WTC11 (cell line): ENCODE measurements at places on chromosomes 11 and 22. TPM values are rescaled to one million over a fixed set of nuclear protein-coding genes. Genes with fewer than 3 reads are reported as not detected.

Gene PITPNB
- total RNA-seq = 70.7 to 76.2 TPM (median 71.7 TPM) in 3 replicates

- peak; percentile 61 for DNase-seq
These were observed 10.6 kb upstream of the AIFM3 start for GRCh38 chr22:20956258-20957101.

GRCh38 chr11:110070176-110070575 is 23.0 kb upstream of the ZC3H12C start:
- DNase-seq = no peak

GRCh38 chr11:118610773-118611432 is 3.5 kb downstream of the PHLDB1 start:
- peak; percentile 95 for DNase-seq

DNA sequence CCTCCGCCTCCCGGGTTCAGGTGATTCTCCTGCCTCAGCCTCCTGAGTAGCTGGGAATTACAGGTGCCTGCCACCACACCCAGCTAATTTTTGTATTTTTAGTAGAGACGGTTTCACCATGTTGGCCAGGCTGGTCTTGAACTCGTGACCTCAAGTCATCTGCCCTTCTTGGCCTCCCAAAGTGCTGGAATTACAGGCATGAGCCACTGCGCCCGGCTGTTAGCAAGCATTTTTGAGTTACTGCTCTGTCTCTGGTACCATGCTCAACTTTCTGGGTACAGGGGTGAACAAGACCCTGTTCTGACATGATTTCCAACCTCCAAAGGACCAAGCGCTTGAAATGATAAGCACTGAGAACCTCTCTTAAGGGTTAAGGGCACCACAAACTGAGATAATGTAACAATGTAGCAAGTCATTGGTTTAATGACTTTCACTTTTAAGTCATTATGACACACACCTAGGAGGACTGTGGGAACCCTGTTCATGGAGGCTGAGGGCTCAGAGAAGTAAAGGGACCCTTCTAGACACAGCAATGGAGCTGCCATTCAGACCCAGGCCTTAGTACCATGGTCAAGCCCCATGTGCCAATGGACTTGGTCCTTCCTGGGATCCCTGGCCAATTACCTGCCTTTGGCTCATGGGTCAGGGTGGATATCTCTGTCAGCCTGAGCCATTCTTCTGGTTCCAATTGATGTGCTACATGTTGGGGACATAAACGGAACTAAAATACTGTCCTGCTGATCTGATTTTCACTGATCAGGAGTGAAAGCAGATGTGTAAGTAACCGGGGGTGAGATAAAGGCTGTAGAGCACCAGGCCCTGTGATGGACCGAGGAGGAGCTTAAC is 11.6 kb downstream of the SLC3A2 start:
- DNase-seq = no peak

DNA sequence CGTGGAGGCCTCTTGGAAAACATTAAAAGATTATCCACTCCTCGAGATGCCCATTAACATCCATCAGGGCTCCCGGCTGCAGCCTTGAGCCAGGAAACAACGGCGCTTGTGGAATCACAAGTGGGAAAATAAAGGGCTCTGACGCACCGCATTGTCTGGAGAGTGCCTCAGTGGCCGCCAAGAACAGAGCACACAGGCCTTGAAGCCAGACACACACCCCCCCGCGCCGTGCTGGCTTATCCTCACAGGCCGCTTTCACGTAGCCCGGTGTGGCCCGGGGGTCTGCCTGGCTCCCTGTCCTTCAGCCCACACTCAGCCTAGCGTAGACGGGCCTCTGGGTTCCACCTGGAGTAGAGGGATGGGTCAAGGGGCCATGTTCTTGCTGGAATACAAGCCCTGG is 1020.5 kb downstream of the BRD1 start:
- no peak for DNase-seq
